ENCODE measurements at places on chromosomes 7 and 10.

- no peak for DNase-seq
Observed at GRCh38 chr7:39969431-39969830, 19.4 kb downstream of the CDK13 start.

GRCh38 chr7:17619196-17619818, 320.9 kb downstream of the AHR start:
- DNase-seq: no peak

DNA sequence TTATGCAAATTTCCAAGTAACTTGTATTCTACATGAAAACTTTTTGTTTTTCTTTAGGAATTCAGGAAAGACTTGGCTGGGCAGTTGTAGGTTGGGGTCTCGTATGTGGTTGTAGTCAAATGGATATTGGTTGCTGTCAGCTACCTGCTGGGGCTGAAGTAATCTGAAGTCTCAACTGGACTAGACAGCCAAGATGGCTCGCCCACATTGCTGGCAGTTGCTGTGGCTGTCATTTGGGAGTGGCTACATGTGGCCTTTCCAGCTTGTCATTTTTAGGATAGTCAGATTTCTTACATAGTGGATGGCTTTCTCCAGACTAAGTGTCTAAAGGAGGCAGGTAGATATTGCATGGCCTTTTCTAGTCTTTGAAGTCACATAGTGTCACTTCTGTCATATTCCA, 32.6 kb downstream of the EXOC6 start:
- DNase-seq: no peak

- DNase-seq: no peak
Observed at GRCh38 chr10:20277820-20278219, 461.6 kb downstream of the PLXDC2 start.

DNA sequence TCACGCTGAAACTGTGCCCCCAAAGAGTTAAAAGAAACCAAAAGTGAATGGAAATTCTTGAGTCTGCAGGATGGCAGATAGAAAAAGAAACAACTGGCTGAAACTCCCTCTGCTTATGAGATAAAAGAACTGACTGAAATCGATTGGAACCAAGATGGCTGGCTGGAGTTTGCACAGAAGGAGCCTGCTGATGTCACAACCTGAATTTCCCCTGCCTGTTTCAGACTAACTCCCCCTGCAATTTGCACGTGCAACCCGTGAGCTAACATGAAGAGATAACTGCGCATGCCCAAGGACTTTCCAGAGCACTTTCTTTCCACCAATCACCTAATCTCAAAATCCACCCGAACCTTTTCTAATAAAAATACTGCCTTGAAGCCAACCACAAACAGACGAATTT, 435.5 kb downstream of the CALN1 start:
- no peak for DNase-seq

DNA sequence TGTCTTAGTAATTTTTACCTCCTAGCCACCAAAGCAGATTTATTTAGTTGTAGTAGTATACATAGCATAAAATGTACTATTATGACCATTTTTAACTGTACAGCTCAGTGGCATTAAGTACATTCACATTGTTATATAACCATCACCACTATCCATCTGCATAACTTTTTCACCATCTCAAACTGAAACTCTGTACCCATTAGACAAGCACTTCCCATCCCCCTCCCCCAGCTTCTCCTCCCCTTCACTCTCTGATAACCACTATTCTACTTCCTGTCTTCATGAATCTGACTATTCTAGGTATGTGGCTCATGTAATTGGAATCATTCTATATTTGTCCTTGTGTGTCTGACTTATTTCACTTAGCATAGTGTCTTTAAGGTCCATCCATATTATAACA, 71.9 kb downstream of the MRPL32 start:
- DNase-seq: peak; percentile 13

DNA sequence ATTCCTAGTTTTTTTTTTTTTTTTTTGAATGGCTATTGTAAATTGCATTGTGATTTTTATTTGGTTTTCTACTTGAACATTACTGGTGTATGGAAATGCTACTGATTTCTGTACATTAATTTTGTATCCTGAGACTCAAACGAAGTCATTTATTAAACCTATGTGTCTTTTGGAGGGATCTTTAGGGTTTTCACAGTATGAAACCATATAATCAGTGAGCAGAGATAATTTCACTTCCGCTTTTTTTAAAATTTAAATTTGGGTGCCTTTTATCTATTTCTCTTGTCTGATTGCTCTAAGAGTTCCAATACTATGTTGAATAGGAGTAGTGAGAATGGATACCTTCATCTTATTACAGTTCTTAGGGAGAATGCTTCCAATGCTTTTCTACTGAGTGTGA, 102.7 kb downstream of the ZWINT start:
- DNase-seq: no peak

- DNase-seq: peak; percentile 60
Observed at GRCh38 chr10:14374745-14375445, 44.2 kb upstream of the FRMD4A start.

DNA sequence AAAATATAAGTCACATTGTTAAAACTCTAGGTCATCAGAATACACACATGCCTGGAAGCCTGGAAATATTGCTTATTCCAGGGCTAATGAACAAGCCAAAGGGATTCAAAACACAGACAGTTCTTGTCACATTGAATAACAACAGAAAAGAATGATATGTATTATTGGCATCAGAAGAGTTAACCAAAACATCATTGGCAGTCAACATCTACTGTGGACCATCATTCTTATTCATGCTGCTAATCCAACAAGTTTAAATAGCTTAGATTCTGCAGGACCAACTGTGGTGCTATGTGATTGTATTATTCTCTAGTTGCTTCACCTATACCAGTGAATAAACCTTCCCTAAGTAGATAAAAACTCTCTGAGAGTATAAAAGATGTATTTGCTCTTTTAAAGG, 198.3 kb downstream of the NEBL start:
- DNase-seq: no peak

DNA sequence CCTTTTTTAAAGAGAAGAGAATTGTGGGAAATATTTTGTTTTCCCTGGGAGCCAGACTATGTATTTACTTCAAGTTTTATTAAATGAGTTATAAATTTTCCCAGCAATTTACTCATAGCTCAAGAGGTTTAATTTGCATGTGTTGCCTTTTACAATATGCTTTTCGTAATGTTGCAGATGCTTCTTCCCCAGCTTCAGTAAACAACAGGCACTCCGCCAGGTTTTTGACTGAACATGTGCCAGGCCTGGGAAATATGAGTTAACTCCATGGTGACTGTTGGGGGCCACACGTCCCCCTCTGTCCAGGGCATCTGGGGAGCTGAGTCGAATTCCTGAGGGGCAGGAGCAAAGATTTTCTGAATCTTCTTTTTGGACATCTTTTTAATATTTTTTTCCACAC, 545.7 kb downstream of the LRMDA start:
- DNase-seq: no peak

- DNase-seq: no peak
Observed at GRCh38 chr7:119472408-119473038, 800.5 kb upstream of the KCND2 start.

DNA sequence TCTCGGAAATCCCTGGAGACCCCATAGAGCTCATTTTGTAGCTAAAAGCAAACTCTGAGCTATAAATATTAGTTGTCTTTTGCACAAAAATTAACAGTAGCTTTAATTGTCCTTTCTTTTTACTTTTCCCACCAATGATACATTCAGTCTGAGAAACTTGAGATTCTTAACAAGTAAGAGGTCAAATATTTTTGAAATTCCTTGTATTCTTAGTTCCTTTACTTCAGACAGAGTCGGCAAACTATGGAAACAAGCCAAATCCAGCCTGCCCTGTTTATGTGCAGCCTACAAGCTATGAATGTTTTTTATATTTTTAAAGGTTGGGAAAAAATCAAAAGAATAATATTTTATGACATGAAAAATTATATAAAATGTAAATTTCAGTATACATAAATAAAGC, 146.6 kb downstream of the CTNNA3 start:
- peak; percentile 39 for DNase-seq

- no peak for DNase-seq
Observed at GRCh38 chr10:133225707-133226191, 4.3 kb upstream of the UTF1 start.

GRCh38 chr10:2979306-2979705, 88.0 kb upstream of the PFKP start:
- peak; percentile 72 for DNase-seq

- peak; percentile 85 for DNase-seq
Observed at GRCh38 chr10:98536551-98536950, 89.8 kb upstream of the HPS1 start.

GRCh38 chr7:43112459-43112940, at the start of gene HECW1:
HECW1 (plus strand) TSS chr7:43112647; CDS start chr7:43243906, 131,259 bp downstream.
- no peak for DNase-seq

DNA sequence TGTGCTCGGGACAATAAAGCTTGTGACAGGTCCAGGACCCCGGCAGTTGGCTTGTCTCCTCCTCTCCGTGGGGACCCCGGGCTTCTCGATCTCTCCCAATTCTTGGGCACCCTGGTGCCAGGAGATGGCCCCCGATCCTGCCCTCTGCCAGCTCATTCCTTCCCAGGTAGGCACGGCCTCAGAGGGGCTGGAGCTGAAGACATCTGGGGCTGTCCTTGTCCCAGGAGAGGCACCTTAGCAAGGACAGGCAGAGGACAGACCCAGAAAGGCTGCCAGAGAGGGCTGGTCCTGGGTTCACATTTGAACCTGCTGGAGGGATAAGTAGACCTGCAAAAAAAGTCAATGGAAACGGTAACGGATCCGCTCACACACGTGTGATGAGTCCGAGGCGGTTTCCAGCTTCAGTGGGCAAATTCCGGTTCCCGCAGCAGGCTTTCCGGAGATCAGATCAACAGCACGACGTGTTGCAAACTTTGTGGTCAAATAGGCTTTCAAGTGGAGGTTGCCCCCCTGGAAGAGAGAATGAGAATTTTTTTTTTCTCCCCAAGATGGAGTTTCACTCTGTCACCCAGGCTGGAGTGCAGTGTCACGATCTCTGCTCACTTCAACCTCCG, 47.7 kb upstream of the GTF2IRD1 start:
- no peak for DNase-seq

GRCh38 chr10:6348096-6348874, 145.6 kb downstream of the PFKFB3 start:
- DNase-seq: no peak

GRCh38 chr7:45909561-45909960, 11.5 kb downstream of the IGFBP3 start:
- no peak for DNase-seq

DNA sequence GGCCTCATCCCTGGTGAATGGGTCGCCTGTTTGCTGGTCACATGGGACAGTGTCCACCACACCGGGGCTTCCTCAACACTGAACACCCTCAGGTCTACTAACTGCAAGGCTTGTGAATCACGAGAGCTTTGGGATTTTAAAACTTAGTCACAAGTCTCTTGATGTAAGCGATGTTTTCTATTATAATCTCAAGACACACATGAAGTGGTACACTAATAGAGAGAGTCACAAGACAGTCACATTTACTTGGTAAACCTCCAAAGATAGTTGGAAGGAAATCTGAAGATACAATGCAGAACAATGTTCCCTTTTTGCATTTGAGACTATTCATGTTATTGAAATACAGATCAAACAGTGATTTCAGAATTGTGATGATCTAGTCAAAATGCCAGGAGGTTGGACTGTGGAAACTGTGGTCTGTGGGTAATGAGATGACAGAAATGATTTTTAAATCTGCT, 233.1 kb upstream of the KLF6 start:
- DNase-seq: no peak

DNA sequence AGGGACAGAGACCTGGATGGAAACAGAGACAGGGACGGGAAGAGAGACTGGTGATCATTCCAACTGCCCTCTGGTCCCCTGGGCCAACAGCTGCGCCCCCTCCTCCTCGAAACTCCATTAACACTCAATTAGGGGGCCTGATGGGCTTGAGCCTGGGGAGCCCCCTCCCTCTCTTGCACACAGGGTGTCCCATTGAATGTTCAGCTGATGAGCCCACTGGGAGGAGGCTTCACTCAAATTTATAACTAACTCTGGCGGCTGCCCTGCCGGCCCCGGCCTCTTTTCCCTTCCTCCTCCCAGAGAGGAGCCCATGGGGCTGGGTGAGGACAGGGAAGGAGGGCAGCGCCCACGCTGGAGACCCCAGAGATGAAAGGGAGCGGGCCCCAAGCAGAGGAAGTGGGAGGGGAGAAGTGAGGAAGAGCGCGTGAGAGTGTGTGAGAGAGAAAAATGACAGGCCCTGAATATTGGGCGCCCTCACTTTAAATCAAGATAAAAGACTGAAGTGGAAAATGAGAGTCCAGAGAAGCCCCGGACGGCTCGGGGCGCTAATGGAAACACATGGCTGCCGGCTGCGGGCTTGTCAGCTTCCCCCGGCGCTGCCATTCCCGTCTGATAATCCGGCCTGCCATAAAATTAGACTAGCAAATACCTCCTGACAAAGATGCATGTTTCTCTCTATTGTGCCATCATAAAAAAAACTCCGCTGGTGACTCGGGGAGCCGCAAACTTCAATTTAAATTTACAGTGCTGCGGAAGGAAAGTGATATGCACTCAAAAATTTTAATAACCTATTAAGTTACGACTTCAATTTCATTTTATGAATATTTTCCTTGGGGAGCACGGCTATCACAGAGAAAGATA, 58.0 kb upstream of the PAX2 start:
- no peak for DNase-seq

DNA sequence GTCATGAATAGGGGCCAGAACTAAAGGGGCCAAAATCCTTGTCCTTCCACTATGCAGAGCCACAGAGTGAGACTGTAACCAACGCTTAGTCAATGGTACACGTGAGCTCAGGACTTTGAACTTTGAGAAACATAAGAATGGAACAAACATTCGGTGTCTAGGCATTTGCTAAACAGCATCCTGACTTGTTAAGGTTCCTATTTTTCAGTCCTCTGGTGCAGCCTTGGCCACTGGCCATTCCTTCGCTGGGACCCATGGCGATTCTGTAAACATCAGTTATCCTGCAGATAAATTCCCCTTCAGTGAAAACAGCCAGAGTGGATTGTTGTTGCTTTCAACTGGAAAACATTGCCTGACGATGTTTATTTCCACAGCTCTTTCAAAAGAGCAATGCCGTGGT, 266.8 kb downstream of the SORCS1 start:
- DNase-seq: no peak

DNA sequence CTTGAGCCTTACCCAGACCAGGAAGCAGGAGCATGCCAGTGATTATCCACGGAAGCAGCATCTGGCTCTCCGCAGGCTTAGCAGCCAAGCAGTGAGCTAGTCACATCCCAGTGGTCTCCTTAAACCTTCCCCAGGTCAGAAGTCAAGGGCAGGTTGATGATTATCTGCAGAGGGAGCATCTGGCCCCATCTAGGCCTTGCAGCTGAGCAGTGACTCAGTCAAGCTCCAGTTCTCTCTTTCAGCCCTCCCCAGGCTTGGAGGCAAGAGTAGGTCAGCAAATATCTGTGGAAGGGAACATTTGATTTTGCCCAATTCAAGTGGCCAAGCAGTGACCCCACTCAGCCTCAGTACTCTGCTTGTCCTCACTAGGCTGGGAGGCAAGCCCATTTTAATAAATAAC, 61.6 kb downstream of the ANKRD7 start:
- peak; percentile 5 for DNase-seq

All from amniotic epithelial cell (primary cell).